RWPE2 (cell line): ENCODE measurements at places on chromosomes 1 and 21.
A peak's percentile ranks its signal among the peaks of the same experiment; 100 is the strongest.

DNA sequence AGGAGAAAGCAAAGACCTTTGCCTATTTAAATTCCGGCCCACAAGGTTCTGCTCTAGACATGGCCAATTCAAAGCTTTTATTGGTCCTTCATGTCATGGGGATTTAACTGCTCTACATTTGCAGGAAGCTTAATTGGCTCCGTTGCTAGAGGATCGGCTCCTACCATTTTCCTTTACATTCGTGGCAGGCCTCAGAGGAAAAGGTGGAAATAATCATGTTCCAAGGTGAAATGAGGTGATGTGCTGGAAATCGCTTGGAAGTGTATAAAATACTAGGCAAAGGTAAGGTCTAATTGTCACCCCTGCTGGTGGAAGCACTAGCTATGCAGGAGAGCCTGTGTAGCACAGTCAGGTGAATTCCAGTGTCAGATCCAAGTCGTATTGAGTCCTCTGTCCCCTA, 55.5 kb downstream of the ATP1A1 start:
- DNase-seq: no peak
- no peak overlapping the region for H3K27ac ChIP-seq
- H3K4me3 ChIP-seq: no peak overlapping the region
- no peaks in the 10 kb centered on the region for H3K27me3 ChIP-seq
- H3K36me3 ChIP-seq: no peaks in the 10 kb centered on the region

DNA sequence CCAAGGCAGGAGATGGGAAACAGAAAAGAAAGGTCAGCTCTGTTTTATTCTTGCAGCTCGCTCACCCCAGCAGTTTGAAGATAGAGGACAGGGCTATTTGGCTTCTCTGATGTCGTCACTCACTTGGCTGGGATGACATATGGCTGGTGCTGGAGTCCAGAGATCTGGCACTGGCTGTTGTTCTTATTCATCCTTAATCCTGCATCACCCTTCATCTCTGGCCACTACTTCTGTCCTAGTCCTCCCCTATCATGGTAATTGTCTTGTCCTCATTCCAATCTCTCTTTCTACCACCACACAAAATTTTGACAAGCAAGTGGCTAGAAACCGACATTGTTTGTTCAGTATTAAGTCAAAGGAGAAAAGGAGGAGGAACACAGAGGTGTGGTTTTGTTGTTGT, 103.8 kb upstream of the PDE4B start:
- DNase-seq: no peak
- no peak overlapping the region for H3K4me3 ChIP-seq
- H3K36me3 ChIP-seq: no peaks in the 10 kb centered on the region
- no peaks in the 10 kb centered on the region for H3K27me3 ChIP-seq
- H3K27ac ChIP-seq: no peak overlapping the region

DNA sequence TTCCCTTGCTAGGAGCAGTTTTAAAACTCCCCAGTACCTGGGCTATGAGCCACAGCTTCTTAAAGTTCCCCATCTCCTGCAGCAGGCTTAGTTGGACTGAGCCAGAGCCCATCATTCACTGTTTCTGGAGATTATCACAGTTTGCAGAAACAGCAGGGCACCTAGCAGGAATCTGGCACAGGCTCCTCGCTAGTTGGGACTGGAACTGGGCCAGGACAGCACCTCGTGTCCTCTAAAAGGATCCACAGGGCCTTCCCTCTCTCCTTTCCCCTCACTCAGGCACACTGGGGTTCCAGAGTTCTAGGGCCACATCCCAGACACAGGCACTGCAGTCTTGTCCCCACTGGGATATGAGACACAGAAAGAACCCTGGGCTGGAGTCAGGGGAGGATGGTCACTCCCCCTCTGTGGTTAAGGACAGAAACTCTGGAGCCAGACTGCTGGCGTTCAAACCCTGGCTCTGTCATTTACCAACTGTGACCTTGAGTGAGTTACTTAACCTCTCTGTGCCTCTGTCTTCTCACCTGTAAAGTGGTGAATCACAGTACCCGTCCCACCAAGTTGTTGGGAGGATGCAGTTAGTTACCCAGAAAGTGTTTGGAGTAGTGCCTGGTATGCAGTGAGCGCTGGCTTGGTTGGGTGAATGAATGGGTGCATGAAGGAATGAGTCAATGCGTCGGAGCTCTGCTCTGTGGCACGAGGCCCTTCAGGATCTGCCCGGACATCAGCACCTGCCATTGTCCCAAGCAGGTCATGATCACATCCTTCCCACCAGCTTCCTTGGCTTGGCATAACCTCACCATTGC, 18.8 kb upstream of the ECE1 start:
- no peak overlapping the region for H3K27ac ChIP-seq
- H3K36me3 ChIP-seq: no peaks in the 10 kb centered on the region
- no peaks in the 10 kb centered on the region for H3K27me3 ChIP-seq
- H3K4me3 ChIP-seq: no peak overlapping the region
- H3K4me1 ChIP-seq: no peaks in the 10 kb centered on the region
- no peak for DNase-seq

GRCh38 chr1:117740496-117740895, 134.6 kb downstream of the TENT5C start:
- H3K4me1 ChIP-seq: no peaks in the 10 kb centered on the region
- DNase-seq: no peak
- no peaks in the 10 kb centered on the region for H3K27me3 ChIP-seq
- no peak overlapping the region for H3K4me3 ChIP-seq
- H3K27ac ChIP-seq: no peak overlapping the region

DNA sequence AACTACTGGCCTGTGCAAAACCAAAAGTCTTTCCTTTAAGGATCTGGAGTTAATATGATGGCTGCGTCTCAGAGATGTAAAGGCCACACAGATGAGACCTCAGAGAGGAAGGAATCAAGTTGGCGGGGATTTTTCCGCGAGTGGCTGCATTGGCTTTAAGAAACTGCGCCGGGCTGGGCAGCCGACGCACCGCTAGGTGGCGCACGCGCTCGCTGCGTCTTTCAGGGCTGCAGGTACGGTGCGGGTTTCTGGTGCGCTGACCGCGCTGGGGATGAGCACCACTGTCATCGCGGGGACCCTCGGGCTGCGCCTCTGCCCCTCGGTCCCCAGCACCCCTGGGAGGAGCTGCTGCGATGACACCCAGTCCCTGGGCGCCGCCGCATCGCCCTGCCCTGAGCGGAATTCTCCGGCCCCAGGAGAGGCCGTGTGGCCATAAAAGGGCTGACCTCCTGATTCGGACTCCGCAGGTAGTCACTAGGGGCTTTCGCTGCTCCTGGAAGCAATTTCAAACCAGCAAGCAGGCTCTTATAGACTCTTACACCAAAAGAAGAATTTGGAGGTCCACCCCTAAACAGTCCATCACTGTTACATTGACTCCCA, 241.0 kb downstream of the KCNJ6 start:
- no peak overlapping the region for H3K27ac ChIP-seq
- H3K36me3 ChIP-seq: no peaks in the 10 kb centered on the region
- peaks cover 13% of the 10 kb centered on the region for H3K4me1 ChIP-seq
- H3K4me3 ChIP-seq: no peak overlapping the region
- no peak for DNase-seq
- no peaks in the 10 kb centered on the region for H3K27me3 ChIP-seq

- no peak overlapping the region for H3K4me3 ChIP-seq
- H3K27ac ChIP-seq: no peak overlapping the region
- H3K4me1 ChIP-seq: no peaks in the 10 kb centered on the region
- H3K27me3 ChIP-seq: no peaks in the 10 kb centered on the region
These were observed 49.7 kb upstream of the HSD17B7 start for GRCh38 chr1:162740755-162741154.

DNA sequence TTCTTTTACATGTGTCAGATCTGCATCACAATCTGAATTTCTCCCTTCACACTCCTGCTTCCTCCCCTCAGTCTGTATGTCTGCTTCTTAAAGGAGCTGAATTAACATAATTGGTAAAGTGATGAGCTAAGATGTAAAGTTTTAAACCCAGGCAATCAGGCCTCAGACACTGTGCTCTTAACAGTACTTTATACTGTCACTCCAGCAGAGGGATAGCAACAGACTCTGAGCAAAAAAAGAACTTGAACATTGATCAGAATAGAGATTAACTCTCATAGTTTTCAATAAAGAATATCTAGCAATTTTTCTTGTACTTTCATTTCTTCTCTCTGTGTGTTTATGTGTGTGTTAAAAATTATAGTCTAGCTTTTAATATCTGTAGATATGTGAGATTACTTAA, 110.3 kb downstream of the DUSP10 start:
- no peaks in the 10 kb centered on the region for H3K27me3 ChIP-seq
- H3K36me3 ChIP-seq: no peaks in the 10 kb centered on the region
- no peak overlapping the region for H3K4me3 ChIP-seq
- no peak for DNase-seq
- H3K4me1 ChIP-seq: no peaks in the 10 kb centered on the region
- H3K27ac ChIP-seq: no peak overlapping the region

DNA sequence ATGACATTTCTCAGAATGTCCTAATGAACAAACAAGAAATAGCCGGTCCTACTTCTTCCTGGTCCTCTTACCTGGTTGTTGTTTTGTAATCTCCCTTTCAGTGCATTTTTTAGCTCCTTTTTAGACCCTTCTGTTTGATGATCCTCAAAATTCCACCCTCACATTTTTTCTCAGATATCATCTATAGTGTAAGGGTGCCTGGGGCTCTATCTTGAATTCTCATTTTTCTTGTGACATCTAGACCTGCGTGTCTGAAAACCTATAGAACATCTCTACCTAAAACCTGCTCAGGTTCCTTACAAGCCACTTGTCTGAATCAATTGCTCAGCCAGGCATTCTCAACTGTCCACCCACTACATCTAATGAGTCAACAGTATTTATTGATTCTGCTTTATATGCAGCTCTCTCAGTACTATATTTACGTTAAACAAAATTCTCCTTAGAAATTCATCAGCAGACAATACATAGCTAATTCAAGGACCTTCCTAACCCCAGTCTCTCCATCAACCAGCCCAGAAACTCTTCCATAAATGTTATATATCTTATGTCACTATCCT, 36.5 kb upstream of the USH2A start:
- no peaks in the 10 kb centered on the region for H3K27me3 ChIP-seq
- H3K36me3 ChIP-seq: no peaks in the 10 kb centered on the region
- H3K4me3 ChIP-seq: no peak overlapping the region

GRCh38 chr1:228217551-228218344, 9.9 kb downstream of the OBSCN start:
- H3K4me1 ChIP-seq: no peaks in the 10 kb centered on the region
- H3K36me3 ChIP-seq: no peaks in the 10 kb centered on the region
- no peak for DNase-seq
- no peak overlapping the region for H3K4me3 ChIP-seq
- H3K27ac ChIP-seq: no peak overlapping the region

- H3K4me3 ChIP-seq: no peak overlapping the region
- no peak for DNase-seq
- H3K4me1 ChIP-seq: no peaks in the 10 kb centered on the region
- H3K36me3 ChIP-seq: no peaks in the 10 kb centered on the region
- H3K27ac ChIP-seq: no peak overlapping the region
- H3K27me3 ChIP-seq: no peaks in the 10 kb centered on the region
These were observed 15.7 kb downstream of the SERTAD4 start for GRCh38 chr1:210248341-210248740.

DNA sequence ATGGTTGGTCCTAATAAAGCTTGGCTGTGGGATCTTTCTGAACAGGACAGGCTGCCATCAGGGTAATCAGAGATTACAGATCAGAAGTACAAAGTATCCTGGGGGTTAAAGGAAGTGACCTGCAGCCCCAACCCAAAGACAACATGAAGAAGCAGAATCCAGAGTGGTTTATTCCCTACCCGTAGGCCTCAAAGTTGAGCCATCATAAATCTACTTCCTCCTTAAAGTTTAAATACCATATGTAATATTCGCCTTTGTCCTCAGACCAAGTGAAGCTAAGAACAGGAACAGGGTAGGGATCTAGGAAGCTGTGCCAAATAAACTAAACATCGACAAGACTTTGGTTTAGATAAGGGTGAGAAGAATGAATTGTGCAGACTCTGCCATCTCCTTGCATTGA, 15.9 kb upstream of the DHX9 start:
- no peak overlapping the region for H3K27ac ChIP-seq
- no peaks in the 10 kb centered on the region for H3K36me3 ChIP-seq
- no peak for DNase-seq

DNA sequence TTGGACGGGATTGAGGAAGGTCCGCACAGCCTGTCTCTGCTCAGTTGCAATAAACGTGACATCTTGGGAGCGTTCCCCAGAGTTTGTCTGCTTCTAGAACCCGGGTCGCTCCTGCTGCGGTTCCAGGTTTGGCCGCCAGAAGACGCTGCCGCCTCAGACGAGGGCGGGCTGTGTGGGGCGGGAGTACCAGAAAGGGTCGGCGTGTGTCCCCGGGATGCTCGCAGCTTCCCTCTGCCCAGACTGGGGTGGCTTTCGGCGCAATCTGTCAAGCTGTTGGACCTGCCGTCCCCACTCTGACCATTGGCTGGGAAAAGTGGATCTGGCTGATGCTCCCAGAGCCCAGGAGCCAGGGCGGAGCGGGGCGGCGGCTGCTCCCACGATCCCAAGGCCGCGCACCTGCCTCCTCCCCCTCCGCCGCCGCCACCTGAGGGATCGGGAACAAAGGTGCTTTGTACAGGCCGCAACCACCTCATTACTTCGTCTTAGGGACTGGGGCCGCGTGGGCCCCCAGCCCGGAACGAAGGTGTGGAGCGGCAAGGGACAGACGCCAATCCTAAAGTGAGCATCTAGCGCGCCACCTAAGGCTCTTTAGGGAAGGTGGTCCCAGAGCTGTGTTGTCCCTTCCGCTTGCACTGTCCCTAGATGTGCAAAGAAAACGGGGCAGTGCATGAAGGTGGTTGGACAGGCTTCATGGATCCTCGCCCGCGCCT, 683 bp upstream of the EFNA4 start:
- peaks cover 33% of the 10 kb centered on the region for H3K36me3 ChIP-seq
- no peaks in the 10 kb centered on the region for H3K27me3 ChIP-seq
- peak; percentile 64 for DNase-seq
- H3K4me3 ChIP-seq: peak overlapping the region; percentile 59
- no peaks in the 10 kb centered on the region for H3K4me1 ChIP-seq
- H3K27ac ChIP-seq: peak overlapping the region; percentile 57

DNA sequence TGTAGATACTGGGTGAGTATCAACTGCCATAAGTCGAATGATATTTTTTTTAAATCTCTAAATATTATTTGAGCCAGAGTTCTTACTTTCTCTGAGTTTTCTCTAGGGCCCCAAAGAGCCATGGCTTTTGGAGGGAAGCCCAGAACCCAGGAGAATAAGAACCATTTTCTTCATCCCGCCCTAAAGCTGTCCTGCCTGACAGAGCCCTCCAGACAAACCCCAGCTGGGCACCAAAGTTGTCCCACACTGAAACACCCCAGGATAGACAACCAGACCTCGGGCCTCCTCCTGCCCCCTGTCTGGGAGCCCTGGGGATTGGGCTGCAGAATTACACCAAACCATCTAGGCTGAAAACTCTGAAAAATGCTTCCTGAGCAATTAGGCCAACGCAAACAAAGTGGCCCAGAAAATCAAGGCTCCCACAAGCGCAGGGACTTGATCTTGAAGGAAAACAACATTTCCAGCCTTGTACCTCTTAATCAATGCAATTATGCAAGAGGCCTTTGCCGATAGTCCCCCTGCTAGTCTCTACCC, 113.1 kb downstream of the RRAGC start:
- DNase-seq: no peak
- H3K36me3 ChIP-seq: no peaks in the 10 kb centered on the region
- H3K27ac ChIP-seq: no peak overlapping the region
- H3K27me3 ChIP-seq: no peaks in the 10 kb centered on the region
- no peaks in the 10 kb centered on the region for H3K4me1 ChIP-seq
- H3K4me3 ChIP-seq: no peak overlapping the region

GRCh38 chr1:167987174-167987573, 50.3 kb upstream of the MPC2 start:
- DNase-seq: no peak
- H3K27ac ChIP-seq: no peak overlapping the region
- no peak overlapping the region for H3K4me3 ChIP-seq
